ENCODE measurements at places on chromosomes 13 and 19. TPM values are rescaled to one million over a fixed set of nuclear protein-coding genes. Genes with fewer than 3 reads are reported as not detected.

DNA sequence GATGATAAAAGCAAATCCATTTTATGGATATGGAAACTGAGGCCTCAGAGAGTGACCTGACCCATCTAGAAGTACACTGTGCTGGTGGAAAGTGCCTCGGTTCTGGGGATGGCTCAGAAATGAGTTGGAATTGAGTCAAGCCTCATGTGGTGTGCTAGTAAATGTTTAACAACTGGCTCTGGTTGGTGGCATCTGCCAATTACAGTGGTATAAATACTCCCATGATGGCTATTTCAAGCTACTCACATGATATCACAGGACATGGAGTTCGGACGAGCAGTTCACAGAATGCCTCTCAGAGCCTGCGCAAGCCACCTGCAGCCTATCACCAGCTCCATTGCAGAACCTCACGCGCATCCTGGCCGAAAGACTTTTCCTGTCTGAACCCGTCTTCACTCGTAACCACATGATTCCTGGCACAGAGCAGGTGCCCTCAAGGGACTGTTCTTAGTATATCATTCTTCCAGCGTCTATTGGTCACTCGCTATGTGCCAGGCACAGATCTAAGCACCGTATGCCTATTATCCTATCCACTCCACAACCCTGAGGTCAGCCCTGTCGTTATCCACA is 9.1 kb downstream of the TMEM150B start:
- no peaks in the 10 kb centered on the region for H3K27me3 ChIP-seq
- H3K4me3 ChIP-seq: no peak overlapping the region
- no peaks in the 10 kb centered on the region for H3K36me3 ChIP-seq
- H3K27ac ChIP-seq: no peak overlapping the region

DNA sequence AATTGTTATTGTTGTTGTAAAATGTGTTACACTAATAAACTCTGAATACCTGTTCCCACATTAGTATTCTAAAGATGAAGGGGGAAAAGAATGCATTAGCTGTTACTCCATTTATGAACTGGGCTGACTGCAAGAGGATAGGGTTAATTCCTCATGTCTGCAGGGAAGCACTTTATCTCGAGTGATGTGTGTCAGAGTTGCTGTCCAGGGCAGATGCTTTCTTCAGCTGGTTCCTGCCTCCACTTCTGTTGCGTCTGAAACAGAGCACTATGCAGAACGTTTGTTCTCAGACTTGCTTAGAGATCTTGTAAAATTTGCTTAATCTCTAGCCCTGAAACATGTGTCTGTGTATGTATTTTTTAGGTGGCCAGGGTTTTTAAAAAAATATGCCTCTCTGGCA is 318.8 kb downstream of the SPRY2 start:
- H3K36me3 ChIP-seq: no peaks in the 10 kb centered on the region
- no peak overlapping the region for H3K4me3 ChIP-seq
- no peaks in the 10 kb centered on the region for H3K4me1 ChIP-seq
- H3K27ac ChIP-seq: no peak overlapping the region

LRRC4B gene
- total RNA-seq: 0.27 TPM

DNA sequence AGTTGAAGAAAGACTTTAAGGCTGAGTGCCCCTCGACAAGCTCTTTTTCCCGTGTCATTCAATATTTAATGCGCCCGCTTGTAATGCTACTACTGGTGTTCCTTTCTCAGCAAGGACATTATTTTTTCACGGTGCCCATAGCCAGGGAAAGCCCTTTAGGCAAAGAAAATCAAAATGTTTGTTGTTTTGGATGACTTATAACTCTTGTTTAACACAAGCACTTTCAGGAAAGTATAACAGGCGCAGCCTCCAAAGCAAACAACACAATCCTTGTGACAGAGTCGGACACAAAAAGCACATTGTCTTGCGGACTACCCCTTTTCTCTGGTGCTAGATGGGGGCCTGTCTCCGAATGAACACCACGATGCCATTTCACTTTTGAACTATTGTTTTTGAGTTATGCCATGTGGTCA is 12.4 kb downstream of the ZIC5 start:
- DNase-seq: no peak
- H3K27ac ChIP-seq: no peak overlapping the region
- no peak overlapping the region for H3K4me3 ChIP-seq
- peaks cover 9% of the 10 kb centered on the region for H3K27me3 ChIP-seq
- H3K4me1 ChIP-seq: peaks cover 22% of the 10 kb centered on the region

- H3K27ac ChIP-seq: no peak overlapping the region
- no peaks in the 10 kb centered on the region for H3K36me3 ChIP-seq
- no peak for DNase-seq
These were observed 8.2 kb upstream of the ZNF507 start for GRCh38 chr19:32337084-32337808.

DNA sequence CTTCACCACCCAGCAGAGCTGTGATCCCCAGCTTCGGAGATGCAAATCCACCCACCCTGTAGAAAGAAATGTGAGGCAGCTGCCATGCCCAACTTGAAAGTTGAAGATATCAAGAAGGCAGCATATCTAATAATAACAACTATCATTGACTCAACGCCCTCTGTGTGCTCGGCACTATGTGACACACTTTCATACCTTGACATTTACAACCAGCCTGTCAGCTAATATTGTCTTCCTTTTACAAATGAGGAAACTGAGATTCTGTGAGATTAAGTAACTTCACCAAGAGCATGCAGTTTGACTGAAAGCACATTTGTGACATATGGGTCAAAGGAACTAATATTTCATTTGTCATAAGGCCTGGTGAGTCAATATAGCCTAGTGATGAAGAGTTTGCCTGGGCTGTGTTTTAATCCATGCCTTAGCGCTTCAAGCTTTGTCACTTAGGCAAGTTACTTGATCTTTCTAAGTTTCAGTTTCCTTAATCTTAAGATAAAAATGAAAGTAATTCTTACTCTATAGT is 137.0 kb downstream of the FLT1 start:
- no peak for DNase-seq
- H3K4me1 ChIP-seq: no peaks in the 10 kb centered on the region
- no peak overlapping the region for H3K4me3 ChIP-seq
- peaks cover 4% of the 10 kb centered on the region for H3K27me3 ChIP-seq
- no peaks in the 10 kb centered on the region for H3K36me3 ChIP-seq
- no peak overlapping the region for H3K27ac ChIP-seq

Data from psoas muscle (tissue), 8 donors.